ENCODE measurements at places on chromosomes 4 and X.

GRCh38 chr4:119313237-119313636 lies 8.7 kb downstream of the FABP2 start:
- DNase-seq, result no peak

DNA sequence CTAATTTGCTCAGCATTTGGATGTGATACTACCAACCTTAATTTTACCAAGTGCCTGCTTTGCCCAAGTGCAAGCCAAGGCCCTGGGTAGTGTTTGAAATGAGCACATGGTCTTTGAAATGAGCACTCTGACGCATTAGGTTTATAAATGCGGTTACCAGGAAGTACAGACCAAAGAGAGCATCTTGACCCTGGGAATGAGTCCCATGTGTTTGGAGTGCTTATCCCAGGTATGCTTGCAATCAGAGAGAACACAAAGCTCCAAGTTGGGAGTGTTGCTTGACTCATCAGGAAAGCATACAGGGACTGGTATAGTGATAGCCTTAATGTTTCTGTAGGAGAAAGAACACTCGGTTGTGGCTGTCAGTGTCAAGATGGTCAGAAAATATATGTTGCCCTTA lies 203.6 kb upstream of the MAMLD1 start:
- no peak for DNase-seq

GRCh38 chrX:32150141-32150540 lies 1061.2 kb downstream of the DMD start:
- DNase-seq, result no peak

GRCh38 chr4:94413085-94413840 lies 38.5 kb upstream of the PDLIM5 start:
- no peak for DNase-seq
